CMK (cell line): ENCODE measurements at places on chromosomes 2 and 18.

DNA sequence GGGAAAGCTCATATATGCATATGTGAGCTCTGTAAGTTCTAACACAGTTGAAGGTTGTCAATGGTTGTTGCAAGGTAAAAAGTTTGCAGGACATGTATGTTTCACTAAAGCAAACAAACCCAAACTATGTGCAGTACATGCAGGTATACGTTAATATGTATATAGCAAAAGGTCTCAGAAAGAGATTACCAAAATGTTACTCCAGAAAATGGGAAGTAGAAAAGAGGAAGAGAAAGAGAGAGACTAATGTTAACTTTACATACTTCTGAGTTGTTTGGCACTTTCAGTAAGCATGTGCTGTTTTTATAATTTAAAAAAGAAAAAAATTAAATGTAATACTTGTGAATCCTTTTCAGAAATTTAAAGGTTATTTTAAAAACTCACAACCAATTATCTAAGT is 32.8 kb upstream of the PEX13 start:
- DNase-seq, result no peak

DNA sequence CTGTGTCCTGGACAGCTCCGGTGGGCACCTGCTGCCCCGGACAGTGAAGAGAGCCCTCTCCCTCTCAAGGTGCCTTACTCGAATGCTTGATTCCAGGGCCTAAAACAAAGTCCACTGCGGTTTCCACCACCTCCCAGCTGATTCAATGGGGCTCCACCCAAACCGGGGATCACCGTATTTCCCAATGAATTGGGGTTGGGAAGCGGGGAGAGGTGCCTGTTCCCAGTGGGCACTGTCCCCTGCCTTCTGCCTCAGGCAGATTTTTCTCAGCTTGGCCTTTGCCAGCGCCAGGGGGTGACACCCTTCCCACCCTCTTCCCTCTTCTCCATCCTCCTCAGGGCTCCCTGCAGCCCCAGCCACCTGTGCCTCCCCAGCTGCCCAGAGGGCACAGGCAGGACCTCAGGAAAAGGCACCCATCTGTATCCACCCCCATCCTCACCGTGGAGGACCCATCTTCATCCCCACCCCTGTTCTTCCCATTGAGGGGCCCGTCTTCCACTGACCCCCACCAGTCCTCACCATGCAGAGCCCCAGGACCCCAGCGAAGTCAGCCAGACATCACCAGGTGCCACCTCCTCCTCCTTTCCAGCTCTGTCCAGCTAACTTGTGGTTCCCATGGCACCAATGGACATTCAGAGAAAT is 66.7 kb upstream of the HPCAL1 start:
- no peak for DNase-seq

DNA sequence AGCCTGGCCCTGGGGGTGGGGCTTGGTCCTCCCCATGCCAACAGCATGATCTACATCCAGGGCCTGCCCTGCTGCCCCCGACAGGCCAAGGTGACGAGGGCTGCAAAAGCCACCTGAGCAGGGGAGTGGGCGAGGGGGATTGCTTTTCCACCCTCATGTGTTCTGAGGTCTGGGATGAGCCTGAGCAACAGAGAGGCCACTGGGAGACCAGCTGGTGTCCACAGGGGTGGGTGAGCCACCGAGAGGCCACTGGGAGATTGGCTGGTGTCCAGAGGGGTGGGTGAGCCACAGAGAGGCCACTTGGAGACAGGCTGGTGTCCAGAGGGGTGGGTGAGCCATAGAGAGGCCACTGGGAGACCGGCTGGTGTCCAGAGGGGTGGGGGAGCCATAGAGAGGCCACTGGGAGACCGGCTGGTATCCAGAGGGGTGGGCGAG is 147.4 kb upstream of the GPC1 start:
- DNase-seq, result no peak

- DNase-seq, result no peak
These were observed 264.2 kb downstream of the GBX2 start for GRCh38 chr2:235903782-235904584.

DNA sequence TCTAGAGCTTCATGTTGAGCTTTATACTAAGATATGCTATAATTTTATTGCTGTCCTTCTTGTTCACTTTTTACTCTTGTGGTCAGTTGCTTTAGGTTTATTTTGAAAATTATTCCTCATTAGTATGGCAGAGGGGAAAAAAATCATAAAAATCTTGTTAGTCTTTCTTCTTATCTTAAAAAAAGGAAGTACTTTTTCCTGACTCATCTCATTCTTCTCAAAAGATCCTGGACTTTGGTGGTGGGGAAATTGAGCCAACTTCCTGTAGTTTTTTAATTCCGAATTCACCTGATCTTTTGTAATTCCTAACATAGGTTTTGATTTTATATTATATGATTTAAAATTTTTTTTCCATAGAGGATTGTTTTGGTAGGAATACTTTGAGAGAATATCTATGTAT is 3.8 kb downstream of the SLC4A1AP start:
- DNase-seq, result no peak

DNA sequence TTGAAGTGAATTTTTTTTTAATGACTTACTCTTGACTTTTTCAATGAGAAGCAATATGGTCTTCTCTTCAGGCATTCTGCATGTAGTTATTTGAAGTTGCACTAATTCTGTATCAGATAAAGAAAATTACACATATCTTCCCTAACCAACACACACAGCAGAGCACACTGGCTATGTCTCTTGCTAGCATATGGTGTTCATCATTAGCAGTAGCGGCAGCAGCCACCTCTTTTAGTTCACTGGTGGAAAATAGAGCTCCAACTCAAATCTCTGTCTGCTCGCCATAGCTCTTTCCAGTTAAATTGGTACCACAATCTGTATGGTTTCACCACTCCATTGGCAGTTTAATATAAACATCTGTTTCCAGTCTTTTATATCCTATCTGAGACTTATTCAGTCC is 278.1 kb upstream of the ZEB2 start:
- no peak for DNase-seq

GRCh38 chr2:124426122-124426521 is 401.0 kb downstream of the CNTNAP5 start:
- DNase-seq, result no peak
